ENCODE measurements at places on chromosomes 5 and 9.

DNA sequence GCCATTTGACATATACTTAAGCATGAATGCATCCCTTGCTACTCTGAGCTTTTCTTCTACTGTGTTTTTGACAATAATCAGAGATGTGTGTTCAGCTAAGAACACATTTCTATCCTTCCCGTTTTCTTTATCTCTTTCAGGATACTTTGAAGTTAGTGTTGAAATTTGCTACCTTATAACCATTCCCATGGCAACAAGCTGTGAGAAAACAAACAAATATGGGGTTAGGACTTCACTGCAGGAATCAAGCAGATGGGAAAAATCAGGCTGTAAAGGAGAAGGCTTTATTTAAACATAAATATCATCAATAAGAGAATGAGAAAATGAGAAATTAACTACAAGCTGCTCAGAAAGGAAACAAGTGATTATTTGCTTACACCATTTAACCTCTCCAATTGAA, 35.2 kb downstream of the ZCCHC9 start:
- no peak for DNase-seq

GRCh38 chr5:117638581-117638980, 1064.0 kb upstream of the SEMA6A start:
- no peak for DNase-seq

GRCh38 chr5:74131250-74131649, 505.3 kb downstream of the ARHGEF28 start:
- DNase-seq = no peak

DNA sequence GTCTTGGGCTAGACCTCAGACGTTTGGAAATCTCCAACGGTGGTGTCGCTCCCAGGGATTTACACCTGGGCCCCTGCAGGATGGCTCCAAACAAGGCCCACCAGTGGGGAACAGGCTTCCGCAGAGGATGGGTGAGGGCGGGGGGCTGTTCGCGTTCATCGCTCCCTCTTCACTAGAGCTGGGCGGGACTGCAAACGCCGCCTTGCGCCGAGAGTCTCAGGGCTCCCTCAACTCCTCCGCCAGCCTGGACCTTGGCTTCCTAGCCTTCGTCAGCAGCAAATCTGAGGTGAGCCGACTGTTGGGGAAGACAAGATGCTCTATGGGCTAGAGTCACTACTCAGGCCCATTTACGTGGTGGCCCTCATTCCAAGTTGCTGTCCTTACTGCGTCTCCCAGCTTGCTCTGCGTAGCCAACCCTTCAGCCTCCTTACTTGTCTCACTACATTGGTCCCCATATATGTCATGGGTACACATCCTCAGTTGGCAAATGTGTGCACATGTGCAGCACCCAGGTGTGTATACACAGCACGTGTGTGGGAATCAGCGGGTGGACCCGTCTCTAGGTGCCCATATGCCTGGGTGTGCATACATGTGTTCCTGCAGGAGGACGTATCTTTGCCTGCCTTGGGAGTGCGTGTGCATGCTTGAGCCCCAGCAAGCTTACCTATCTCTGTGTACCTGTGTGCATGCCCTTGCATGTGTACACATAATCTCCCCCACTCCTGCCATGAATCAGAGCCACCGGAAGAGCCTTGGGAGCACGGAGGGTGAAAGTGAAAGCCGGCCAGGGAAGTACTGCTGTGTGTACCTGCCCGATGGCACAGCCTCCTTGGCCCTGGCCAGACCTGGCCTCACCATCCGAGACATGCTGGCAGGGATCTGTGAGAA, 10.5 kb downstream of the RGS14 start:
- no peak for DNase-seq

- no peak for DNase-seq
These were observed 25.3 kb upstream of the ENHO start for GRCh38 chr9:34547960-34548611.

DNA sequence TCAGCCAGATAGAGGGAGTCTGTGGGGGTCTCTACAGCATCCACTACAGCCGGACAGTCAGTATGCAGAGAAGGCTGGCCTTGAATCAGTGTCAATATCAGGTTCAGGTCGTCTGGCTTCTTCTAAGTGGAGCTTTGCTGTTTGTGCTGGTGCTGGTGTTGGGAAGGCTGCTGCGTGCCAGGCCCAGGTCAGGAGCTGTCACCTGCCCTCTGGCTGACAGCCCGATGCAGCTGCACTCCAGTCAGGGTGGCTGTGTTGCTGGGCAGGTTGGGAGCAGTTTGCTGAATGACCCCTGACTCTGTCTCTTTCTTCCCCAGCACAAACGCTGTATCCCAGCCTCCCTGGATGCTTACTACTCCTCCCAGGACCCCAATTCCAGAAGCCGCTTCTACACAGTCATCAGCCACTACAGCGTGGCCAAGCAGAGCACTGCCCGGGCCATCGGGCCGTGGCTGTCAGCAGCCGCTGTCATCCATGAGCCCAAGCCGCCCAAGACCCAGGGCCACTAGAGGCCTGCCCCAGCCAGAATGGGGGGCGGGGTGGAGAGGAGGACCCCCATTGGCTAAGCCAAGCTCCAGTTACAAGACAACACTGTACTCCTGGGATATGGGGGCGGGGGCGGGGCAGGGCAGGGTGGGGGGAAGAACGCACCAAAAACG, 61.6 kb downstream of the NSG2 start:
- no peak for DNase-seq

GRCh38 chr5:60505373-60506171, 194.4 kb downstream of the DEPDC1B start:
- no peak for DNase-seq

DNA sequence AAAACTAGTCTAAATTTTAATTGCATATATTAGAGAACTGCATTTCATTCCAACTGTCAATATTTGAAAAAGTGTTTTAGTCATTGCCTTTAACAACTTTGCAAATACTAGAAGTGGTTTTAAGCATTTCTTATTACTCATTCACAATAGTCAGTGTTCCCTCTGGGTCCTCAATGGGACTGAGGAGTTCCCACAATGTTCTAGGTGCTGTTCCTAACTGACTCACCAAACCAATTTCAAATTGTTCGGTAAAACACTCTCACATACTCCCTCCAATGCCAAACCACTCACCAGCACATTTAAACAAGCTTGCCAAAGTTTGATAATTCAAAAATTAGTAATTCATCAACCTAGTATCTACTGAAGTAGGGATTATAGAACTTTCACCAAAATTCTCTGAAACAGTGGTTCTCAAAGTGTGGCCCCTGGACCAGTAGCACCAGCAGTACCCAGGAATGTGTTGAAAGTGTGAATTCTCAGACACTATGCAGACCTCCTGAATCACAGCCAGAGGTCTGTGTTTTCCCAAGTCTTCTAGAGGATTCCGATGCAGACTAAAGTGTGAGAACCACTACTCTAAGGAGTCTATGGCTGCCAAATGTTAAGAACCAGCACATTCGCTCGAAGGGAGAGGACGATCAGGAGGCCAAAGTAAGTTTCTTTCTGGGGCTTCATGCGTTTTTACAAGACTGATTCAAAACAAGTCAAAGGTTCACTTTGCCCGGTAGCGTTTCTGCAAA, 72.8 kb downstream of the APBA1 start:
- no peak for DNase-seq

DNA sequence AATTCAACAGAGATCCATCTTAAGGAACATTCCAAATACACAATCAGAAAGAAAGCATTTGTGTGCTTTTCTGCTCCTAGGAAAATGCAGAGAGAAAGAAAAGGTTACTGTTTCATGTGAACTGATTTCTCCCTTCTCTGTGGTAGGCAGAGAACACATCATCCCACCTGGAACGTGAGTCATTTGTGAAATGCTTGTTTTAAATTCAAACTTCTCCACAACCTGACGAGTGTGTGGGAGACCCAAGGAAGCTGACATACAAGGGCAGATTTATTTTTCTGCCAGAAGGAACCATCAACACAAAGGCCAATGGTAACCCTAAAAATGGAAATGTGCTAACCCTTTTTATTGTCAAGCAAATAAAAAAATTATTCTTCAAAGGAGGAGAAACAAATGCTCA, 156.4 kb downstream of the EFNA5 start:
- DNase-seq = no peak

GRCh38 chr9:7164440-7165330, 406.9 kb downstream of the KDM4C start:
- DNase-seq = no peak

GRCh38 chr5:151627650-151628049, 36.5 kb upstream of the FAT2 start:
- no peak for DNase-seq

DNA sequence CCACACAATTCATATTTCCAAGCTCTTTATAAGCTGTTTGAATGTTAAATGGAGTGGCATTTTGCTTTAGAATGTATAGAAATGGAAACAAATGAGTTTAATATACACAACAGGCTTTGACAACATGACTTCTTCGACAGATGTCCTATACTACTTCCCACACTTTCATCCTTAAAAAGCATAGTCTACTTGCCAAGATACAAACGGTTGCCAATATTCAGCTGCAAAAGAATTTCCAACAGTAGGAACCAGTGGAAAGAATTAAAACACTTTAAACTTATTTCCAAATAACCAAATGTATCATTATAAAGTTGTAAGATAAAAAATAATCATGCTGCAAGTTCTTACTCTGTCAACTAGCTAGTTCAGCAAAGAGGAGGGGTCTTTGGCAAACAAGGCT, 456.4 kb downstream of the PDE4D start:
- no peak for DNase-seq

GRCh38 chr9:121358751-121359150, 11.3 kb downstream of the STOM start:
- DNase-seq = no peak

Measured in hematopoietic multipotent progenitor cell treated with erythropoietin and hydrocortisone succinate and interleukin-3 and kit ligand, for 17 days (in vitro differentiated cells).